ENCODE measurements at places on chromosomes 16 and 17.

DNA sequence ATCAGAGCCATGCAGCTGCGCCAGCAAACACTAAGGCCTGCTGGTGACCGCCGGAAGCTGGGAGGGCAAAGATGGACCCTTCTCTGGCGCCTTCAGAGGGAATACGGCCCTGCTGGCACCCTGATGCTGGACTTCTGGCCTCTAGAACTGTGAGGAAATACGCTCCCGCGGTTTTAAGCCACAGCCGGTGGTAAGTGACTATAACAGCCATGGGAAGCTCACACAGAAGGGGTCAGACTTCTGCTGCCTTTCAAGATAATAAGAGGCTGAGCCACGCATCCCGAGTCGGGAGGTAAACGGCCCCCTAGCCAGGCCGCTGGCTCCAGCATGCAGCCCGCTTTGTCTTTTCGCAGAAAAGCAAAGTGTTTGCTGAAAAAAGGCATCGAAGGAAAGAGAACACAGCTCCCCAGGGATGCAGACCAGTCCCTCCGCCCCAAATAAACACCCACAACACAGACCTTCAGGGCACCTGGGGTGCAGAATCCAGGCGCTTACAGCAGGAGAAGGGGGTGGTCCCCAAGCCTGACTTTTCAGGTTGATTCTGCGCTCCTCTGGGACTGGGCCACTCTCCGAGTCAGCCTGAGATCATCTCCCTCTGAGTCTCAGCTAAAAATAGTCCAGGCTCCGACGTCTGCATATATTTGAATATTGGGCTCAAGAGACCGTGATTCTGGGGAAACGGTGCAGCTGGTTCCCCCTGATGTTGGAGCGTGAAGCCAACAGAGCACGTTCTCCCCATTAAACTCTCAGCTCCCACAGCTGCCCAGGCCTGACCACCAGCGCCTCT is 89.7 kb downstream of the MGAT5B start:
- DNase-seq = no peak

- DNase-seq = no peak
These were observed 26.5 kb upstream of the PHF12 start for GRCh38 chr17:28977659-28978355.

DNA sequence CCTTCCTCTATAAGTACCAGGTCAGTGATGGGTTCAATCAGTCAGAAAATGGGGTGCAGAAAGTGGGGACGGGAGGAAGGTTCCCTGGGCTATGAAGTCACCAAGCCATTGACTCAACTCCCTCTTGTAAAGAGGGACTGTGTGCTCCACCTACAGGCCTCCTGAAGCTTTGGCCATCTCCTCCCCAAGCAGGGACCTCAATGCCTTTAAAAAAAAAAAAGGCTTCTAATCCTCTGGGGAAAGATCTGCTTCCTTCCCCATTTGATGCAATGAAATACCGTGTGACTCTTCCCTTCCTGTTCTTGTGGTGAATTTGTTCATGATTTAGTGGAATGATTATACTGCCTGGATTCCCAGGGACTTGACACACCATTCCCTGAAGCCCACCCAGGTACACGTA is 30.8 kb downstream of the VWA3A start:
- DNase-seq = no peak

DNA sequence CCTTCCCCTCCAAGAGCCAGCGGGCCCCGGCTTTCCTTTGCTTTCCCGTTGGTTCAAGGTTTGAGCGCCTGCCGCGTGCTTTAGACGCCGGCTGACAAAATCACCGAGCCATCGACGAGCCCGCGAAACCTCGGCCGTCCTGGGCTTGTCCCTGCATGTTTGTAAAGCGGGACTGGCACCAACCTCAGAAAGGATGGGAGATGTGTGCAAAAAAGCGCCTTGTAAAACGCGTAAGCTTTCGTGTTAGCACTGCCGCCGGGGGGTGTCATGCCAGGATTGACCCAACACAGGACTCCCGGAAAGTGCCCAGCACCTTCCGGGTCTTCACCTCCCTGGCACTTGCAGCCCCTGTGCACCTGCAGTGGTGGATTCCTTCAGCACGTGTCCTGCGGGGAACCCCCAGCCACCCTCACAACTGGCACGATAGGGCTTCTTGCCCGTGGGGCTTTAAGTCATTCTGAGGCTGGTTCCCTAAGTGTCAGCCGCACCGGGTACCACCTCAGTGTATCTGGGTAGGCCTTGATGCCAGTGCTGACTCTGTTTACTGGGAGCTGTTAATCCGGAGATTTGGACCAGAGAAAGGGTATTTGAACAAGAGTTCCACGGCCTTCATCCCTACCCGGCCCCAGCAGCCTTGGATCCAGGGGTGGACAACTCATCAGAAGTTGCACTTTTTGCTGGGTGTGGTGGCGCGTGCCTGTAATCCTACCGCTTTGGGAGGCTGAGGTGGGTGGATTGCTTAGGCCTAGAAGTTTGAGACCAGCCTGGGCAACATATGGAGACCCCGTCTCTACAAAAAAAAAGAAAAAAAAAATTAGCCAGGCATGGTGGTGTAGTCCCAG is 817 bp downstream of the NDUFAF8 start:
- no peak for DNase-seq

GRCh38 chr16:3744018-3744417 is 26.7 kb upstream of the TRAP1 start:
- DNase-seq = no peak

DNA sequence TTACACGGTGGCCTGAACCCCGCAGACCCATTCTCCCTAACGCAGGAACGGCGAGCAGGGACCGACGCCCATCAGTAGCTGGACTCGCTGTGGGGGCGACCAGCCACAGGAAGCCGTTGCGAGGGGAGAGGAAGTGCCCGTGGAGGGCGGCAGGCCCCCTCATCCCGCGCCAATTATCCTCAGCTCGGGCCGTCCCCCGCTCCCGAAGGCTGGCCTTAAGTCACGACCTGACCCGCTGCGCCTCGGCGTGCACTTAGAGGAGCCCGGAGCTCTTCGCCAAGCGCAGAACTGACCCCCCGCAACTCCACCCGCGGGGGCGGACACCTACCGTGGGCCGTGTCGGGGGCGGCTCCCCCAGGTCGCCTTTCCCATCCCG is 401 bp downstream of the ARL16 start:
- DNase-seq = no peak

DNA sequence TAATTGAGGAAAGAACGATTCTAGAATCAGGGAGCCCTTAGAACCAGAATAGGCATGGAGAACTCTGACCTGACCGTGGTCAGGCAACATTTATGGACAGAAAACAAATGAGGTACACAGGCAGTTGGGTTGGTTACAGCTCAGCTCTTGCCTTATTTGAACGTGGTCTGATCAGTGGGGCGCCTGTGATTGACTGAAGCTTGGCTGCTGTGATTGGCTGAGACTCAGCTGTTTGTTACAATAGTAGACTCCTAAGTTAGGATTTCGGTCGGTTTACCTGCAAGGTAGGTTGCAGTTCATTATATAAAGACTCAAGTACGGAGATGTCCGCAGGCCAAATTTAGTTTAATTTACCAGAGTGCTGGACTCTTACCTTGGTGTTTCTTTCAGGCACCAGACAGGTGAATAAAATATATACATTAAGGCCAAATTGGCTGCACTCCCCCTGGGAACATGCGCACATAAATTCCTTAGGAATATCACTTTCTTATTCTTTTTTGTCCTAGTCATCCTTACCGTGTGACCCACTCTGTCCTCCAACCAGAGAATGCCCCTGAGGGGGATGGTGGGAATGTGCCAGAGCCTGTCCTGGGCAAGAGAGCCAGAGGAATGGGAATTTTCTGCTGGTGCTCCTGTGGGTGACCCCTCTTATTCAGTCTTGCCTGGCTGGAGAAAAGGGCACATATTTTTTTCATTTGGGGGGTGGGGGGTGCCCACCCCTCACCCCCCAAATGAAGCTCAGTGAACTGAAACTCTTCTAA is 7.5 kb upstream of the CSNK2A2 start:
- DNase-seq = no peak

GRCh38 chr16:86446279-86446678 is 64.0 kb upstream of the FOXF1 start:
- no peak for DNase-seq

- no peak for DNase-seq
These were observed 605 bp downstream of the MRTFB start for GRCh38 chr16:14071576-14072271.

DNA sequence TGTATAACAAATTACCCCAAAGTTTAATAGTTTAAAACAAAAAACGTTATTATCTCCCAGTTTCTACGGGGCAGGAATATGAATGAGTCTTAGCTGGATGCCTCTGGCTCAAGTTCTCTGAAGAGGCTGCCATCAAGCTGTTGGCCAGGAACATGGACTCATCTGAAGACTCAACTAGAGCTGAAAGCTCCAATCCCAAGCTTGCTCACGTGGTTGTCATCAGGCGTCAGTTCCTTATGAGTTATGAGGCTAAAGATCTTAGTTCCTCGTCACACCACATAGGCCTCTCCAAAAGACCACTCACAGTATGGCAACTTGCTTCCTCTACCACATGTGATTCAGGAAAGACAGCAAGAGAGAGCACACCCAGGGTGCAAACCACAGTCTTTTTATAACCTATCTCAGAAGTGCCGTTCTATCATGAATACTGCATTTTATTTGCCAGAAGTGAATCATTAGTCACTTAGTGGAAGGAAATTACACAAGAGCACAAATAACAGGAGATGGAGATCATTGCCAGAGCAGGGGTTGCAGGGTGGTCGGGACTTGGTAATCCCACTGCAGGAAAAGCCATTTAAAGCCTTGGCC is 48.7 kb upstream of the NLK start:
- no peak for DNase-seq

DNA sequence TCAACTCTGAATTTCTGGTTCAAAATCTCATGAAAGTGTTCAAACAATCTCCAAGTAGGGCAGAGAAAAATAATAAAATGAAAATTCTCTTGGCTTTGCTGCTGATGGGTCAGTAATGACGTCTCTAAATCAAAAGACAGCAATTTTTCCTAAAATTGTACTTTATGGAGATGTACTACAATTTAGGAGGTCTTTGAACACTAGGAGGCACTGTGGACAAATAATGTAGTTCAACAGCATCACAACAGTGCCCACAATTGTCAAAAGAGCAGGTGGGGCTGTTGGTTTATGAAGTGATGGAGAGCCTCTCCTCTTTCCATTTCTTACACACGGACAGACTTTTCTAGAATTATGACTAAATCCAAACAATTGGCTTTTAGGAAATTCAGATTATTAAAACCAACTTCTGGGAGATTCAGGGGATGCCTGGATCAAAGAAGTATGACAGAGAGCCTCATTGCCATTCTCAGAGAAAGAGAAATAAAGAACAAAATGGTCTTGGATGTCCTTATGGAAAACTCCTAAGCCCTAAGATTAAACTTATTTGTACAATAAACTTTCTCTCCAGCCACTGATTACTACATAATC is 23.8 kb downstream of the EZH1 start:
- DNase-seq = no peak

- no peak for DNase-seq
These were observed 67.9 kb upstream of the AMZ2 start for GRCh38 chr17:68179926-68180285.

DNA sequence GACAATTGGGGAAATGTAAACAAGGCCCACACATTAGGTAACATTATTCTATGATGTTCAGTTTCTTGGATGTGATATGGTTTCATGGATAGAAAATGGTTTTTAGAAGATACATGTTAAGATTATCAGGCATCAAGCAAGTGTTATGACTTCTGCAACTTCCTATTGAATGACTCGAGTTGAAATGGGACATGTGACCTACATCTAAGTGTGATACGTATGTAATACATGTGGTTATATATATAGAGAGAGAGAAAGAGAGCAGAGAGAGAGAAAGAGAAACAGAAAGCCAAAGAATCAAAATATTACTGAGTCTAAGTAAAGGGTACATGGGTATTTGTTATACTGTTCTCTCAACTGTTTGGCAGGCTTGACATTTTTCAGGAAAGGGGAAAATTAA is 1.7 kb downstream of the TMEM170A start:
- no peak for DNase-seq

DNA sequence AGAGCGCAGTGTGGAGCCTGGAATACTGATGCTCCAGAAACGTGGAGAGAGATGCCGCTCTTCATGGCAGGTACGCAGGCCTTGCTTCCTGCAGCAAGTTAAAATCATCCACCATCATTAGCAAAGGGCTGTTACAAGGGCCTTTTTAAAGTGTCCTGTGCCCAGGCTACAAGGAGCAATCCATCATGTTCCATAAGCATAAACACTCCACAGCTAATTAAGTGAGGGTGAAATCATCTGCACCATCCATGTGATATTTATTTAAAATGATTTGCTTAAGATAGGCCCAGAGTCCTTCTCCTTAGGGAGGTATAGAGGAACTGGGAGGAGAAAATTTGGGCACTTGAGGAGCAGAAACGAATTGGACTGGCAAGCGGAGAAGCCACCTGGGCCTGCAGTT is 372.1 kb downstream of the XYLT1 start:
- DNase-seq = no peak

DNA sequence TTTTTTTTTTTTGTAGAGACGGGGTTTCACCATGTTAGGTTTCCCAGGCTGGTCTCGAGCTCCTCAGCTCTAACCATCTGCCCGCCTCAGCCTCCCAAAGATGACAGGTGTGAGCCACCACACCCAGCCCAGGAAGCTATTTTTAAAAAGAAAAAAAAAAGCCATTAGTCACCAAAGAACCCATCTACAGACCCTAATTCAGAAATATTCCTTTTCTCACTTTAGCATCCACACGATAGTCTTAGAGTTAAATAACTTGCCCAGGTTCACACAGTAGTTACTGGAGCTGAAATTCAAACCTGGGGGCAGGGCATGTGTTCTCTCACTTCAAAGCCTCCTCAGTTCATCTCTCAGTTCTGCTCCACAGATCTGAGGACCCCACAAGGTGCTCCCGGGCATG is 70.3 kb upstream of the NOL11 start:
- DNase-seq = no peak

GRCh38 chr17:31621566-31621965 is 230.1 kb downstream of the RAB11FIP4 start:
- no peak for DNase-seq

DNA sequence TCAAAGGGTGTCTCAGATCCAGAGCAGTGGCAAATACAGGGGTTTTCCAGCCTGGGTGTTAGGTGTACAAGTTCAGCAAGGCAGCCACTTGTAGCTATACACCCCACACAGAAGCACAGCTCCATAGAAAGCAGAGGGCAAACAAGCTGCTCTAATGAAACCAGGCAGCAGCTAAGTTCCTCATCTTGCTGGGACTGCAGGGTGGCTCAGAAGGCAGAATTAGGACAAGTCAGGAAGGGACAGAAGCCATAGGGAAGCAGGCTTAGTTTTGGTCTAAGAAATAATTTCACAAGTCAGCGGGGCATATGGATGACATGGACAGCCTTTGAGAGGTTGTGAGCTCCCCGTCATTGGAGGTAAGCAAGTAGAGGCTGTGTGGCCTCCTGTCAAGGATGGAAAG is 23.7 kb downstream of the CNGB1 start:
- no peak for DNase-seq

GRCh38 chr16:70428178-70428998 is 10.5 kb downstream of the ST3GAL2 start:
- DNase-seq = no peak

Measured in T follicular helper cell (primary cell).